GM12878 (cell line): ENCODE measurements at places on chromosomes 12 and 14. TPM values are rescaled to one million over a fixed set of nuclear protein-coding genes. Genes with fewer than 3 reads are reported as not detected.

Gene BEGAIN
- total RNA-seq, result 0.24 and 0.31 TPM in 2 replicates

Gene SLC39A2
- total RNA-seq, result not detected in 2 replicates

Gene C1R
- 1.7 and 1.8 TPM in 2 replicates for total RNA-seq

Gene TMBIM4
- 37.8 and 52.1 TPM in 2 replicates for total RNA-seq

Gene PAWR
- total RNA-seq, result 69.5 and 70.6 TPM in 2 replicates

Gene POTEM
- not detected in 2 replicates for total RNA-seq

Gene HOXC6
- total RNA-seq, result 0.27 and 0.38 TPM in 2 replicates
